NT2/D1 (cell line): ENCODE measurements at places on chromosomes 7 and 10.

- DNase-seq, result no peak
Measured at GRCh38 chr7:137834552-137834951, 12.2 kb downstream of the DGKI start.

- no peak for DNase-seq
Measured at GRCh38 chr7:83957333-83957732, 237.3 kb downstream of the SEMA3A start.

DNA sequence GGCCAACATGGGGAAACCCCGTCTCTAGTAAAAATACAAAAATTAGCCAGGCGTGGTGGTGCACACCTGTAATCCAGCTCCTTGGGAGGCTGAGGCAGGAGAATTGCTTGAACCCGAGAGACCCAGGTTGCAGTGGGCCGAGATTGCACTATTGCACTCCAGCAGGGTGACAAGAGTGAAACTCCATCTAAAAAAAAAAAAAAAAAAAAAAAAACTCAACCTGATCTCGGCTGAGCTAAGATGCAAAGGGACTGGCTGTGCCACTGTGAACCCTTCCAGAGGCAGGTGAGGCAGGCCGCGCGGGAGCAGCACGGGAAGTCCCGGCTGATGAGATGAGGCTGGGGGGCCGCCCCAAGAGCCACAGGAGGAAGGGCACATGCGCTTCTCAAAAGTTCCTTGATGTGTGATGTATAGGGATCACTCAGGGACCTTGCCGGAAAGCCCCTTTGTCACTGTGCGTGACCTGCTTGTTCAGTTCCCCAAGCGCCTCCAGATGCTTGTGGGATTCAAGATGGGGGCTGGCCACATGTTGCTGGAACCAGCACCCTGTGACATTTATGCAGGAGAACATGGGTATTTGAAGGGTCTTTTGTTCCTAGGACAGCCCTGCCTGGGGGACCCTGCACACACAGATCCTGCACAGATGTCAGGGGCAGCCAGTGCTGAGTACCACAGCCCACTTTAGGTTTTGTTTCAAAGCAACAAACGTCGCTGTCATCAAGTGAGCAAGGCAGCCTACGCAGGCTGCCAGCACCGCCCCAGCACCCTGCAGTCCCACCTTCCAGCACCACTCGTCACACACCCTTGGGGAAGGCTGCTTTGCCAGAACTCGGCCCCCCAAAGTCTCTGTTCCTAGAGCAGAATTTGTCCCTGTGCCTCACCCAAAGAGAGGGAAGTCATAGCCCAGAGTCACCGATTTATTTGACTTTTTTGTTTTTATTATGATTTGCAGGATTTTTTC is 74.8 kb upstream of the SH2B2 start:
- DNase-seq, result no peak

GRCh38 chr10:71504570-71504969 is 107.8 kb downstream of the CDH23 start:
- DNase-seq, result no peak

DNA sequence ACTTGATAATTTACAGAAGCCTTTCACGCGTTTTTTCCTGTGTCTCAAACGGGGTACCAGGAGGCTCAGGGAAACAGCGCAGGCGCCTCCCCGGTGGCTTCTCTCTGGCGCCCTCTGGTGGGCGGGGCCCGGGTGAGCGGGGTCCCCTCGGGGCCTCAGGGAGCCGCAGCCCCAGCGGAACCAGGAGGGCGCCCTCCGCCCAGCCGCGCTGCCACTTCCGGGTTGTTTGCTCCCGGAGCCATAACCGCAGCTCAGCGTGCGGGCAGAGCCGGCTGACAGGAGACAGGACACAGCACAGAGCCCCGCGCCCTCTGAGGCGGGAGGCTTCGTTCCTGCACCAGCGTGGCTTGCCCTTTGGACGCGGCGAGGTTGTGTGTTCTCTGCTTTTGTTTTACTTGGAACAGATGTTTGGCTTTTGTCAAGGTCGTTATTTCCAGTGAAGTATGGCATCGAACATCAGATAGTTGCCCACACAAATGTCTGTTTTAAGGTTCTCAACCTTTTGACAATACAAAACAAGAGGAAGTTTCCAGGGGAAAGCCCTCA is 6.9 kb upstream of the CYP2E1 start:
- peak; percentile 49 for DNase-seq

DNA sequence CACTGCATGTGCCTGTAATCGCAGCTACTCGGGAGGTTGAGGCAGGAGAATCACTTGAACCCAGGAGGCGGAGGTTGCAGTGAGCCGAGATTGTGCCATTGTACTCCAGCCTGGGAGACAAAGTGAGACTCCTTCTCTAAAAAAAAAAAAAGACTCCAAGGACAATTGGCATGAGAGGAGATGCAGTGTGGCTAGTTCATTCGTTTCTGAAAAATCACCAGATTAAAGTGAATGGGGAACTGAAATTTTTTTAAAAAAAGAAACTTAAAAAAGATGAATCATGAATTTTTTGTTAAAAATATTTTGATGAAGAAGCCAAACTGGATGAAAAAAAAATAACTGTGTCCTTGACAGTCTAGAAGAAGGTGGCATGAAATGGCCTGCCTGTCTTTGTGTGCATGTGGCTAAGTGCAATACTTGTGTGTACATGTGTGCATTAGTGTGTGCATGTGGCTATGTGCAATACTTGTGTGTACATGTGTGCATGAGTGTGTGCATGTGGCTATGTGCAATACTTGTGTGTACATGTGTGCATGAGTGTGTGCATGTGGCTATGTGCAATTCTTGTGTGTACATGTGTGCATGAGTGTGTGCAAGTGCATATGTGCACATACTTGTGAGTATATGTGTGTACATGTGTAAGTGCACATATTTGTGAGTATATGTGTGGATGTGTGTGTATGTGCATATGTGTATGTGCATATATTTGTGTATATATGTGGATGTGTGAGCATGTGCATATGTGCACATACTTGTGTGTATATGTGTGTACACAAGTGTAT is 391.7 kb upstream of the KLF6 start:
- DNase-seq, result no peak

DNA sequence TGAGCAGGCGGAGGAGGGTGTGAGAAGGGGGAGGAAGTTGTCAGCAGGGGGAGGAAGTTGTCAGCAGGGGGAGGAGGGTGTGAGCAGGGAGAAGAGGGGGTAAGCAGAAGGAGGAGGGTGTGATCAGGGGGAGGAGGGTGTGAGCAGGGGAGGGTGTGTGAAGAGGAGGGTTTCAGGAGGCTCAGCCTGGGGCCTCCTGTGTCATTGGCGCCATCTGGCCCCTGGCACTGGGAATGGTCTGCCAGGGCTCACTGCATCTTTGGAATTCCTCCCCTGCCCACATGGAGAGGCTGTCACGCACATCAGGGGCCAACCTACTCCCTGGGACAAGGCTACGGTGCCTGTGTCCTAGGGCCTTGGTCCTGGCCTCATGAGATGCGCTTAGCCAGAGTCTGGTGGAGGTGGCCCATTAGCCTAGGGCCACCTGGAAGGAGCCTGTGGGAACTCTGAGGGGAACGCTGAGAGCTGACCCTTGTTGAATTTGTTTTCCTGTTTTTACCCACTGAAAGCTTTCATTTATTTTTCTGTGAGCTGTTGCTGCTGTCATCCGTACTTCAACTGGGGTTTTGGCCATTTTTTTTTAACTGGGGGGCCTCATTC is 18.0 kb downstream of the CAMK2B start:
- peak; percentile 25 for DNase-seq

- no peak for DNase-seq
Measured at GRCh38 chr7:80721883-80722615, 83.6 kb downstream of the CD36 start.

DNA sequence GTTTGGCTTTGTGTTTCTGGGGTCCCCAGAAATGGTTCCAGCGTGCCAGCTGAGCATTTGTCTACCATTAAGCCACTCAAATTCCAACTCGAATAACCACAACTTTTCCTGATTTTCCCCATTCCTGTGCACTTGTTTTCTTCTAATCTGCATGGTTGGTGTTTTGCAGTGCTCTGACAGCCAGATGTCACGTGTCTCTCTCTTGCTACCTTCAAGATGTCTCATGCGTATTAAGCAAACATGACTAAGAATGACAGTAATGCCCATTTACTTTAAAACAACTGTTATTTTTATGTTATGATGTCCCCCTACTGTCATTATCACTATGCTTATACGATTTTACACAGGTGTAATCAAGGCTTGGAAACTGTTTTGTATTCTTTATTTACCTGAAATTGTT is 35.2 kb upstream of the MXI1 start:
- DNase-seq, result no peak

DNA sequence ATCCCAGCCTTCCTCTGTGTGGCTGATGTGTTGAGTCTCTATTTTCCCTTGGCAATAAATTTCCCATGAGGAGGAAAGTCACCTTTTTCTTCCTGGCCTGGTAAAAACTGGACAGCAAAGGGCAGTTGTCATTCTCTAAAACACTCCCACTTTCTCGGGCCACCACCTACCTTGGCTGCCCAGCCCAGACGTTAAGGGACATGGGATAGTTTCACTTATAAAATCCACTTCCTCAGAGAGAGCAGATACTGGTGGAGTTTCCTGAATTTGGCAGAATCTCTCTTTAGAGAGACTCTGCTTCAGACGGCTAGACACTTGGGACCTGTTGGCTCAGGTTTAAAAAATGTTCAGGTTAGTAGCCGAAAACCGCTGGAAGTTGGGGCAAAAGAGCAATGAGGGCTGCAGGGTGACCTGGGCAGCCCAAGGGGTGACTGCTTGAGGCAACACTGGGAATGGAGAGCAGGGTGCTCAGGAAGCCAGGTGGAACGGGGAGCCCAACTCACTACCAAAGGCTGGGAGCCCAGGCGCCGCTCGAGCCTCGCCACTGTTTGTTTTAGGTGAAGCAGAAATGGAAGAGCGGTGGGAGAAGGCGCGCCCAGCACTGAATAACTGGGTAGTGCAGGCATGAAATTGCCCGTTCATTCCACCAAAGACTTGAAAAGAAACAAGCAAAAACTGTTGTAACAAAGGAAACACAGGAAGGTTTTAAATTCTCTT is 186.1 kb downstream of the TRIL start:
- no peak for DNase-seq

GRCh38 chr7:17530244-17530643 is 231.8 kb downstream of the AHR start:
- DNase-seq, result no peak

DNA sequence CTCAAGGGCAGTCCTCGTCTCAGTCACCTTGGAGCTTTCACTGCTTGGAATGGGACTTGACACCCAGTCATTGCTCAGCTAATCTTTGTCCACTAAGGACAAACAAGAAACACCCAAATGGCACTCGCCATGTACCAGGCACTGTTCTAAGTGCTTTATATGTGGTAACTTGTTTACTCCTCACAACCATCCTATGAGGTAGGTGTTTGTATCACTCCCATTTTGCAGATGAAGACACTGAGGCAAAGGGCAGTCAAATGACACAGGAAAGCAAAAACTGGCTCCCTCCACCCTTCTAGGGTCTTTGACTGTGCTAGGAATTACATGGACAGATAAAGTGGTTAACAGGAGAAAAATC is 24.7 kb downstream of the DNAJB12 start:
- DNase-seq, result no peak

DNA sequence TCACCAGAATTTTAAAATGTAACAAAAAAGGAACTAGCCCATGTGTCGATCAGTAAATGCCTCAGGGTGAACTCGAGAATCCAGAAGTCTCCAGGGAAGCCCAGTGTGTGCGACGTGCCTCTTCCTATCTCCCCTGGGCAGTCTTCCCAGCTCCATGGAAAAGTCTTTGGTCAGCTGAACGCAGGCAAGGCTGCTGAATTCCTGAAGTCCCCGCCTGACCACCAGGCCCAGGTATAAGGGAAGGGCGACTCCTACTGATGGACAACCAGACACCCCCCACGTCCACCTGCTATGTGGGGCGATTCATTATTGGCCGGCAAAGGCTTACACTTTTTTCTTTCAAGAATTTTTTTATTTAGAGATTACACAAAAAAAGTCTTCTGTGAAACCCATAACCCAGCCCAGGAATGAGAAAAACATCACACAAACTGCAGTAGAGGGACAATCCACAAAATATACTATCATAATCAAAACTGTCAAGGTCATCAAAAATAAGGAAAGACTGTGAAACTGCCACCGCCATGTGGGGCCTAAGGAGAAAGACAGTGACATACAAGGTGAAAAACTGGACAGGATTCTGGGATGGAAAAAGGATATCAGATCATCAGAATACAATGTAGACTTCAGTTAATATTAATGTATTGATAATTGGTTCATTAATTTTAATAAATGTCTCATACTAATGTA is 93.5 kb downstream of the CTBP2 start:
- no peak for DNase-seq

GRCh38 chr7:17590221-17590620 is 291.8 kb downstream of the AHR start:
- DNase-seq, result no peak

DNA sequence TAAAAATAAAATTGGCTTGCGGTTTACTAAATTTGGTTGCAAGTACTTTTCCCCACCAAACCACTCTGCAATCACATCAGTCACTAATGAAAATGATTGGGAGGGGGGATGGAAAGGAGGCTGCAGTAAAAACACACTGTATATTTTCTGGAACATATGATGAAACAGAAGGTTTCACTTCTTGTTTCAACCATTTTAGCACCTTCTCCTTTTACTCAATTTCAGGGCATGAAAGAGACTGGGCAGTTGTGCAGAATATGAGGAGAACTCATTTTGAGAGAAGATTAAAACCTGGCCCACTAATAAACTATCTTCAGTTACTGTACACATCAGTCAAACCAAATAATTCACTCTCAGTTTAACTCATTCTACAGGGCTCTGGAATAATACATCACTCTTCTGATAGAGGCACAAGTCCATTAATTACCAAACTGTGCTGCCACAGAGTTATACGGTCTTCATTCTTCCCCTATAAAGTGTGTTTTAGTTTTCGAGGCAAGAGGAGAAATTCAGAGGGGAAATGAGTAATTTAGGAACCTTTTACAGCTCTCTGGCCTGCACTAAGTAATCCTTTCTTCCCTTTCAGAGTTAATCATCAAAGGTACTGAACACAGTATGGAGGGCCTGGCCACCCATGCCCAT is 25.5 kb downstream of the JAZF1 start:
- no peak for DNase-seq

DNA sequence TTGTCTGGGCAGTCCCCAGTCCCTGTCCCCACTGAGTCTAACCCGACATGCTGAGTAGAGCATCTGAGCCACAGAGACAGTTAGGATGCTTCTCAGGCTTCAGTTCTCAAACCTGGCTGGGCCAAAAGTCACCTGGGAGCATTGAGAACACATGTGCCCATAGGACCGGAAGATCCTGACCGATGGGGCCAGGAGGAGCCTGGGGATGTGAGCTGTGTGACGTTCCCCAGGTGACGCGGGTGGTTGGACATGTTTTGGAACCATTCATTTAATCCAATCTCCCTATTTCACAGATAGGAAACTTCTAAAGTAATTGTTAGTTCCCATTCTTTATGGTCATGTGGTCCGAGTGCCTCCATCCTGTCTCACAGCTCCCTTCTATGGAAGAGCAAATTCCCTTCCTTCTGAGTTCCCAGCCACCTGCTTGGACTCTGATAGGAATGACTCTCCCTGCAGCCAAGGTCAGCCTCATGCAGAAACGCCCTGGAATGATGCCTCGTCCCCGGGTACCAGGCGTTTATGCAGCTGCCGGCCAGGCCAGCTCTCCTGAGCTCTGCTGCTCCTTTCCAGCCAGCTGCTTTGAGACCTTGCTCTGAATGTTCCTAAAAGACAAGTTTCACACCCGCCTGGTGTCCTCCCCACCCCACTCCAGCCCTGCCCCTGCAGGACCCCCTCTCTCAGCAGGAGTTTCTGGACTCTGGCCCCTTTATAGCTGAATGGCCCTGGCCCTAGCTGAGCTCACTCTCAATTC is 166.5 kb upstream of the RHEB start:
- DNase-seq, result no peak

GRCh38 chr10:19730167-19730906 is 85.9 kb upstream of the PLXDC2 start:
- DNase-seq, result no peak
